NCI-H510A (cell line): ENCODE measurements at places on chromosomes 12 and 14.

GRCh38 chr12:121432740-121433480 is 33.0 kb downstream of the RNF34 start:
- DNase-seq, result no peak

- DNase-seq, result no peak
Observed at GRCh38 chr12:93440043-93440835, 1.5 kb downstream of the UBE2N start.

DNA sequence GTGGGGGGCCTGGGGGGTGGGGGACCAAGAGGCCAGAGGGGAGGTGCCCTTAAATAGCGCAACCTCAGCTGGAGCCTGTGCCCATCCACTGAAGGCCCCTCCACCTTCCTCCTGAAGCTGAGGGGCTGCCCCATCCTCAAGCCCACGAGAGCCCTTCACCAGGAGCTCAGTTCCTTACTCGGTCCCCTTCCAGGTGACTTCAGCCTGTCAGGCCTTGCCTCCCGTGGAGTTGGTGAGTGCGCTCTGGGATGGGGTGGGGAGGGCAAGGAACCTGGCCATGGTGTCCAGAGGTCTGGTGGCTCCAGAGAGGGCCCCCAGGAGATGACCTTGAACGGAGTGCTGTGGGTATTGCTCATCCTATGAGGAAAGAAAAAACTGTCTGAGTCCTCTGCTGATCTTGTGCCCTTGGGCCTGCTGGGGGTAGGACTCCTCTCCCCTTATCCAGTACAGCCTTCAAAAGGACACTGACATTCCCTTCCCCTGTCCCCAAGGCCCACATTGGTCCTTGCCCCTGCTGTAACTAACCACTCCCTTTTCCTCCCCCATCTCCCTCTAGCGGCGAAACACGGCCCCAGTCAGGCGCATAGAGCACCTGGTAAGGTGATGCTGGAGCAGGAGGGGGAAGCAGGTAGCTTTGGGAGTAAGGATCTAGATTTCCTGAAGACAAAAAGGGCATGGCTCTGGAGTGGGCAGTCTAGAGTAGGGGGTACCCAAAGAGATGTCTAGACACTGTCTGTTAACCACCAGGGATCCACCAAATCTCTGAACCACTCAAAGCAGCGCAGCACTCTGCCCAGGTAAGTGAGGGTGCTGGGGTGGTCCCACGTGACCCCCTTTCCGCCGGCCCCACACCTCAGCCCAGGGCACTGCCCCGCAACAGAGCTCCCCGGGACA is 3.6 kb downstream of the TNS2 start:
- DNase-seq, result peak; percentile 66

DNA sequence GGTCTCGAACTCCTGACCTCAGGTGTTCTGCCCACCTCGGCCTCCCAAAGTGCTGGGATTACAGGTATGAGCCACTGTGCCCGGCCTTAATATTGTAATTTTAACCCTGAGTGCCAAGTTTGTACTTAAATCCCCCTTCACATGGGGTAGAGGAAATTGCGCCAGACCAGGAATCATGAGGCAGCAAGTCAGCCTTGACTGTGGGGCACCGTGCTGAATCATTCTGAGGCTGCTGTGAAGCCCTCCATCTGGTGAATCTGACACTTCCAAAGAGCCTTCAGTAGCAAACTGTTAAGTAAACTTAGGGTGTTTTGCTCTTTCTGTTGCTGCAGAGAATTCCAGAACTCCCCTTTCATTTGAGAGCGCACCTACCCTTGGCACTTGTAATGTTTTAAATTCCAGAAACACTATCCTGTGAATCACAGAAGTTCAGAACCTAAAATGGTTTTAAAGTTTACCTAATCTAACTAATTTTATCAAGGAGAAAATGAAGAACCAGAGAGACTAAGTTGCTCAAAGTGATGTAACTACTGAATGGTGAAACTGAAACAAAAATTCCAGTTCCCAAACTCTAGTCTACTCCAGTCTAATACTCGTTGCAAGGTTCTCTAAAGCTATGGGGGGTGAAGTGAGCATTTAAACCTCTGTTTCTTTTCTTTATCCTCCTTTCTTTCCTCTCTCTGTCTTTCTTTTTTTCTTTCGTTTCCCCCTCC is 7.5 kb downstream of the HEBP1 start:
- DNase-seq, result no peak

- no peak for DNase-seq
Observed at GRCh38 chr14:35459776-35460175, 55.2 kb upstream of the NFKBIA start.

DNA sequence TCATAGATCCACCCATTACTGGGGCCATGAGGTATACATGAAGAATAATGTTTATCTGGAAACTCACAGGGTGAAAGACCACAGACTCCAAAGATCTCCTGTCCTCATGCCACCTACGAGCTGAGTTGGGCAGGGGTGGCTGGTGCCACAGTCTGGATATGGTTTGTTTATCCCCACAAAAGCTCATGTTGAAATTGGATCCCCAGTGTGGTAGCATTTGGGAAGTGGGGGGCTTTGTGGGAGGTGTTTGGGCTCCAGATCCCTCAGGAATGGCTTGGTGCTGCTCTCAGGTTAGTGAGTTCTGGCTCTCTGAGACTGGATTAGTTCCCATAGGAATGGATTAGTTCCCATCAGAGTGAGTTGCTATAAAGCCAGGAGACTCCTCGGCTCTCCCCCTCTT is 192.3 kb upstream of the FSCB start:
- DNase-seq, result no peak

- DNase-seq, result no peak
Observed at GRCh38 chr12:68612697-68613096, 2.0 kb downstream of the RAP1B start.

DNA sequence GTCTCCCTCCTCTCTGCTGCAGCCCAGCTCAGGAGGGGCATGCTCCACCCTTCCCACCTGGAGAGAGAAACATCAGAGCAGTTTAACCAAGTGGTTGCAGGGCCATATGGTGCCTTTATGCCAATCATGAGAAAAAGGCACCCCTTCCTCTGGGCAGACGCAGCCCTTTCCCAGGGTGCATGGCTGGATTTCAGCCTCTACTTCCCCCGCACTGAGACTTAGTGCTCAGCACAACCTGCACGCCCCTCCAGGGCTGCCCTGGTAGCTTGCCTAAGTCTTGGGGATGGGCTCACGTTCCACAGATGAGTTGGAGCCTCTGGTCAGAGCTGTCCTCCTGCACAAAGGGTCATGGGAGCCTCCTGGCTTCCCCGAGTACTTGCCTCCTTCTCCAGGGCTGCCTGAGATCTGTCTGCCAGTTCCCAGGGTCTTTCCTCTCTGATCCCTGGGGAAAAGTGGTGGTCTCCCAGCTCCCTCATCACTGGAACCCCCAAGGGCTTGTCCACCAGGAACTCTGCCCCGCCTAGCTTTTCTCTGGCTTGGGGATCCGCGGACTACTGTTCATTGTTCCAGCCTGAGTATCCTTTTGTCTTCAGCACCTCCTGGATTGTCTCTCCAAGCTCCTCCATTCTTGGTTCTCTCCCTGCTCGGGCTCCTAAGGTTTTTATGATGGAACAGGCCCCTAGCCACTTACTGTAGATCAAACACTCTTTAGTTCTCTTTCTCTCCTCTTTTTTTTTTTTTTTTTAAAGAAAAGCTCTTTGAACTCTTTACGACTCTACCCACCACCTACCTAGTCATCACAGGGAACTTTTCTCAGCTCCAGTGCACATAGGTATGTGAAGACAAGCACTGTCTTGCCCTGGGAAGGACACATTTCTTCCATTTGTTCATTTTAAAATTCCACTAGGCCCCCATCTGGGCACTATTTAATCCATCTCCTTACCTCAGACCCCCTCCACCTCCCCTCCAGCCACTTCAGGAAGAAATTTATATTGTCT is 6.1 kb upstream of the KRT74 start:
- DNase-seq, result no peak

DNA sequence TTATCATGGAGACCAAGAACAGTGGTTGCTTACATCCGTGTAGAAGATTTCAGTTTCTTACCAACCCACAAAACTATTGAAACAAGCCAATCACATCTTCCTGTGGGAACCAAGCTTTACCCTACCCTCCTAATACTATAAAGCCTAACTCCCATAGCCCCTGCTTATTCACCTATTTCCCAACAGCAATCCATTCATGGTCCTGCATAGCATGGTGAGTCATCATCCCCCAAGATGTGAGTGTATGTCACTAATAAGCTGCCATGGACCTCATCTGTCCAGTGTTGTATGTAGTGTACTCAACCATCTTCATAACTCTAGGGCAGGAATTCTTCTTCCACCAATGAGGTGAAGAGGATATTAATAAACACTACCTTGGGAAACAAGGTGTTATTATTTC is 1620.4 kb upstream of the FLRT2 start:
- DNase-seq, result no peak

DNA sequence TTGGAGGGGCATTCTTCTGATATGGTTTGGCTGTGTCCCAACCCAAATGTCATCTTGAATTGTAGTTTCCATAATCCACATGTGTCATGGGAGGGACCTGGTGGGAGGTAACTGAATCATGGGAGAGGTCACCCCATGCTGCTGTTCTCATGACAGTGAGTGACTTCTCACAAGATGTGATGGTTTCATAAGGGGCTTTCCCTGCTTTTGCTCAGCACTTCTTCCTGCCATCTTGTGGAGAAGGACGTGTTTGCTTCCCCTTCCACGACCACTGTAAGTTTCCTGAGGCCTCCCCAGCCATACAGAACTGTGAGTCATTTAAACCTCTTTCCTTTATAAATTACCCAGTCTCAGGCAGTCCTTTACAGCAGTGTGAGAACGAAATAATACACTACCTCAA is 382.4 kb downstream of the VRK1 start:
- no peak for DNase-seq

DNA sequence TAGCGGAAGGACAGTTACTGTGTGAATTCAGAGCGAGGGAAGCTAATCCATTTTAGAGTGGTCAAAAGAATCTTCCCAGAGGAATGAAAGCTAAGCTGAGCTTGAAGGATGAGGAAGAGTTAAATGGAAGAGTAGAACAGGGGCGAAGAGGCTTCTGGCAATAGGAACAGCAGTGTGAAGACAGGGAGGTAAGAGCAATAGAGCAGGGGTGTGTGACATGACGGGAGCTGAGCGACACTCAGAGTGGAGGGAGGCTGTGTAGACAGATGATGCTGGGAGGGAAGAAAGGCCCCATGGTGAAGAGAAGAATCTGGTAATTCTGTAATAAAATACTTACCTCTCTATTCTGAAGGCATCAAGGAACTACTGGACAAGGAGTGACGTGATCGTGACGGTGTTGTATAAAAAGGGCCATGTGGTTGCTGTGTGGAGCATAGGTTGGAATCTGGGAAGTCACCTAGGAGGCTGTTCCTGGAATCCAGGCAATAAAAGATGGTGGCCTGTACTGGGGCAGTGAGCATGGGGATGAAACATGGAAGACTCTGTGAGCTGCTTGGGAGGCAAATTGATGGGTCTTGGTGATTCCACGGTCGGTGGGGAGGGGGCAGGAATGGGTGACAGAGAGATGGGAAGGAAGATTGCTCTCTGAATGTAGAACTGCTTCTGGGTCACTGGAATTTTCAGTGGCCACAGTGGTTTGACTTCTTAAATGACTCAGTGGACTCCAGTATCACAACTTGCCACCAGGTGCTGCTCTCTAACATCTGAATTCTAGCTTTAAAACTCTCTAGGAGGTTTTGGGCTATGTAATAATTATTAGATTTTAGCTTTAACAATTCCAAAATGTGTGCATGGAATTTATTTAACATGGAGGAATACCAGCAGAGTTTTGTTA is 164.1 kb downstream of the ATP23 start:
- no peak for DNase-seq

DNA sequence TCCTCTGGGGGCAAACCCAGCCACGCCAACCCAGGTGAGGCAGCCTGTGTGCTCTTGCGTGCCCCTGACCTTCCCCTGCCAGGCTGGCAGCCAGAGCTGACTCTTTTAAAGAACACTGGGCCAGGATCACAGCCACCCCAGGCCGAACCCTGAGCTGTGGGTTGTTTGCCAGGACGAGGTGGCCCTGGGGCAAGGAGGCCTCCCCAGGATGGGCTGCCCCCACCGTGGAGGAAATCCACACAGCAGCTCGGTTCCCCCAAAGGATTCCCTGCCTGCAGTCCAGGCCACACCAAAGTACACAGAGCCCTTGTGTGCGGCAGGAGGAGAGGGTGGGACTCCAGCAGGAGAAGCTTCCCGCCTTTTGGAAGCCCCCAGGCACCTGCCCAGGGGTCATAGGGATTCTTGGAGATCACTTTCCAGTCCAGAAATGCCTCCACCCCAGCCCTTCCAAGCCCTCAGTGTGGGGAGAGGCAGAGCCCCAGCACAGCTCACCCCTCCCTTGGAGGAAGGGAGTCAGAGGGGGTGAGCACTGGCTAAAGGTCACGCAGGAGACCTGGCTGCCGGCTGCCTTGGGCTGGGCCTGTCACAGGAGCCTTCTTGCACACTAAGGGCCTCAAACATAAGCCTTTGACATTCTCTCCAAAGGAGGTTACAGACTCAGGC is 115.6 kb downstream of the CALM1 start:
- no peak for DNase-seq
